ENCODE measurements at places on chromosomes 1 and 21. TPM values are rescaled to one million over a fixed set of nuclear protein-coding genes. Genes with fewer than 3 reads are reported as not detected.

S100A16 gene
- 70.6 TPM for total RNA-seq

LRRC7 gene
- not detected for total RNA-seq

SLAMF8 gene
- total RNA-seq = 40.7 TPM

EPHB2 gene
- 8.5 TPM for total RNA-seq

KCNE2 gene
- not detected for total RNA-seq

CSF3R gene
- 234 TPM for total RNA-seq

ABCD3 gene
- 80.7 TPM for total RNA-seq

- peak; percentile 81 for DNase-seq
Measured at GRCh38 chr1:62384276-62385005, 52.4 kb upstream of the USP1 start.

DNA sequence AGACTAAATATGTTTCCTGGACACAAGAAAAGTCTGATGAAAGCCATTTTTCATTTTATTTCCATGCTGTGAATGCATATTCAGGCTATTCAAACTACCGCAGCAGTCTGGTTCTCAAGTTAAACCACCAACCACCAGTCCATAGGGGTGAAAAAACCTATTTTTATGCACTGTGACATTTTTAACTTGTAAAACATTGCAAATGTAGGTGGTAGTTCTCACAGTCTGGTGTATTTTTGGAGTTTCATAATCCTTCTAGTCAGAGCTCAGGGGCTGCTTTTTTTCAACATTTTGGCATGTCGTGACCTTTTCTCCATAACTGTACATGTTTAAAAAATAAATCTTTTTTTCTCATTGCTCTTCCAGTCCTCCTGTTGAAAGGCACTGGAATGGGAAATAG is 907.6 kb upstream of the ADGRL2 start:
- no peak for DNase-seq

DNA sequence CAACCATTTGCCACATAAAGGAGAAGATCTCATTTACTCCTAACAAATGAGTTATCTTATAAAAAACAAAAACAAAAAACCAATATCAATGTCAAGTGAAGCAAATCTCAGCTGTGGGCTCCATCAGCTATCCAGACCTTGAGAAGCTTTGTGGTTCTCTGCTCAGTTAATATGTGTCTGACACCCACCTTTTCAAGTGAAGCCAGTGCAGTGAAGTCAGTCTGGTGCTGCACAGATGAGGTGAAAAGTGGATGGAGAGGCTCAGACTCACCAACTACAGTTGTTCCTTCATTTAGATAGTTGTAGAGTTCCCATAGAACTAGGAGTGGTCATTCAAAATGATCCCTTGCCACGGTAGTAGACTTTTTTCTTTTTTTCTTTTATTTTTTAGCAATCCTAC is 106.8 kb downstream of the NTNG1 start:
- no peak for DNase-seq

- no peak for DNase-seq
Measured at GRCh38 chr1:211267204-211267857, 8.2 kb downstream of the RCOR3 start.

GRCh38 chr1:115252585-115252984 is 85.5 kb downstream of the NGF start:
- DNase-seq = no peak

GRCh38 chr1:71377886-71378285 is 297.1 kb upstream of the ZRANB2 start:
- no peak for DNase-seq

DNA sequence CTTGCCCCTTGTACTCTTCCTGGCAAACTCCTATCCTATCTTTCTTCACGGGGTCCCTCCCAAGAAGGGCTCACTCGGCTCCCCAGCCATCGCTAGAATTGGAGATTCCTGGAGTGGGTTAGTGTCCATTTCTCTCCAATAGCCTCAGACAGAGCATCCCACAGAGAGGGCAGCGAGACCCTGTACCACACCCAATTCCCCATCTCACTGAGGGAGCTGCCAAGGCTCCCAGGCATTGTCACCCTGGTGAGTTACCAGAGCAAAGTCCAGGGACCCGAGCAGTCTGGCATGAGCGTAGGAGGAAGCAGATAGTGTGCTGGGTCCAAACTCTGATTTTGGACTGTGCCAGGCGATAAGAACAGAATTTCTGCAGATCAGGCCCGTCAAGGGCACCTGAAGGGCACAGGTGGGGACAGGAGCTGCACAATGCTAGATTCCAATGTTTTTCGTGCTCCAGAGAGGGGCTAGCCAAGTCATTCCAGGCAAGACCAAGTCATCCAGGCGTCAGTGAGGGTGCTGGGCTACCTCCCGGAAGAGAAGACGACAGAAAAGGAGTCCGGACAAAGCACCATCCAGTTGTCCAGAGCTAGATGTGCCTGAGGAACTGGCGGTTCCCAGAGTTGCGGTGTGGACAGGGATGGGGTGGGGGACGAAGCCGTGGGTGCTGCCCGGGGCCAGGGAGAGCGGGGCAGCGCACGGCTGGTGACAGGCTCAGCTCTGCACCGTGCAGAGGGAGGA is 15.3 kb downstream of the AKR7A3 start:
- no peak for DNase-seq

GRCh38 chr1:109912873-109913272 is 2.2 kb downstream of the CSF1 start:
- no peak for DNase-seq

GRCh38 chr21:37181059-37181458 is 86.1 kb downstream of the VPS26C start:
- no peak for DNase-seq

- DNase-seq = no peak
Measured at GRCh38 chr1:43279666-43280065, 5.7 kb downstream of the C1orf210 start.

DNA sequence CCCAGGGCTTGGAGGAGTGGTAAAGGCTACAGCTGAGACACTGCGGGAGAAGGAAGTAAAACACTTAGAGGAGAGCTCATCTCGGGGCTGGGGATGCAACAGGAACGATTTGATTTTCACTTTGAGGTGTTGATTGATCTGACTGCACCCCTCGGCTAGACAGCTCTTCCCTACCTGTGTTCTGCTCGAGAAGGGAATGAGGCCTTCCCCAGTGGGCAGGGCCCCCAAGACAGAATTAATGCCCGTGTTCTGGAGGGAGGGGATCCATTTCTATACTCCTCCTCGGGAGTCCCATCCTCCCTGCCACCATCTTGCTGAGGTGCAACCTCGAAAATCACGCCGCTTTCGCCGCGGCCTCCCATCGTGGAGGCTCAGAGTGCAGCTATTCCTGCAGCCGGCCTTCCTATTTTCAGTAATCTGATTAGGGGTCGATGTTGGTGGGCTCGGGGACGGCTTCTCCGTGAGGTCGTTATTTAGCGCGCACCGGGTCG is 2.4 kb downstream of the ATP2B4 start:
- no peak for DNase-seq

- peak; percentile 4 for DNase-seq
Measured at GRCh38 chr1:6033986-6034749, 11.5 kb upstream of the KCNAB2 start.
